ENCODE measurements at places on chromosomes 2 and 18.

GRCh38 chr2:206217166-206217565 lies 57.3 kb upstream of the ZDBF2 start:
- no peak for DNase-seq

GRCh38 chr2:202411097-202411496 lies 35.0 kb downstream of the BMPR2 start:
- DNase-seq, result no peak

DNA sequence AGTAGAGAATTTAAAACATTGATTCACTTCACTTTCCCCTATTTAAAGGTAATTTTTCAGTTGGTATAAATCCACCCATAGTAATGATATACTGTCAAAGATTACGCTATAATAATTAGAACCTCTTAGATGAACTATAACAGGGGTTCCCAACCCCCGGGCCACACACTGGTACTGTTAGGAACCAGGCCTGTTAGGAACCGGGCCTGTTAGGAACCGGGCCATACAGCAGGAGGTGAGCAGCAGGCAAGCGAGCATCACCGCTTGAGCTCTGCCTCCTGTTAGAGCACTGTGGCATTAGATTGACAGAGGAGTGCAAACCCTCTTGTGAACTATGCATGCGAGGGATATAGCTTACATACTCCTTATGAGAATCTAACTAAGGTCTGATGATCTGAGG lies 34.0 kb upstream of the CD302 start:
- no peak for DNase-seq

DNA sequence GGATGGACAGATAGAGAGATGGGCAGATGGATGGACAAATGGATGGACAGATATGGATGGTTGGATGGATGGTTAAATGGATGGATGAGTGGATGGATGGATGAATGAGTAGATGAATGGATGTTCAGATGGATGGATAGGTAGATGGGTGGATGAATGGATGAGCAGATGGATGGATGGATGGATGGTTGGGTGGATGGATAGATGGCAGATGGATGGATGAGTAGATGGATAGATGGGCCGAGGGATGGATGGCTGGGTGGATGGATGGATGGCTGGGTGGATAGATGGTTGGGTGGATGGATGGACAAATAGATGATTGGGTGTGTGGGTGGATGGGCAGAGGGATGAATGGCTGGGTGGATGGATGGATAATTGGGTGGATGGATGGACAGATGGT lies 98.9 kb upstream of the OTOS start:
- no peak for DNase-seq

GRCh38 chr2:106201661-106202060 lies 7.6 kb upstream of the UXS1 start:
- no peak for DNase-seq

DNA sequence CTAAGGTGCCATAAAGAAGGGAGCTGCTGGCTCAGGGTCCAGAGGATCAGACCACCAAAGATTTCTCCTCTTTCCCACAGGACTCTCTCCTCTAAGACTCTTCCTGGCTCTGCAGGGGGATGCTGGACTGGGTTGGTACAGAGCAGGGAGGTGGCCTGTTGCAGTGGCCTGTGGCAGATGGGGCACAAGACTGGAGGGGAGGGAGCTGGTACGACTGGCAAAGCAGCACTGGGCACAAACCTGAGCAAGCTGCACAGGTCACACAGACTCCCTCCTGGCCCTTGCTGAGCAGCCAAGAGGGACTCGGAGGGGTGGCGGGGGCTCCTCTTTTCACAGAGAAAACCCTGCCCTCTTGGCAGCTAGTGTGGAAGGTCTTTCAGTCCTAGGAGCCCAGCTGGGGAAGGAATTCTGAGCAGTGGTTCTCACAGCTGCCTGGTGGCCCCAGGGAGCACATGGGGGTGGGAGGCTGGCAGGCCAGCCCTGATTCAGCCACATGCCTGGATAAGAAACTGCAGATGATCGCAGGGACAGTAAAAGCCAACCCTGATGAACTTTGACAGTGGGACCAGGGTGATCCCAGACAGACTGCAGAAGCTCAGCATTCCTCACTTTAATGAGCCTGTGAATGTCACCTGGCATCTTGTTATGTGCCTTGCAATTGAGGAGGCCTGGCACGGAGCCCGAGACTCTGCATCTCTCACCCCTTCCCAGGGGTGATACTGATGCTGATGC lies 32.5 kb upstream of the ACAA2 start:
- no peak for DNase-seq

GRCh38 chr18:33446604-33447003 lies 6.1 kb upstream of the CCDC178 start:
- DNase-seq, result no peak

- no peak for DNase-seq
Observed at GRCh38 chr18:79803611-79804051, 5.9 kb downstream of the KCNG2 start.

- DNase-seq, result no peak
Observed at GRCh38 chr18:78021196-78021595, 771.5 kb downstream of the GALR1 start.

- no peak for DNase-seq
Observed at GRCh38 chr2:83705146-83705545, 753.9 kb downstream of the SUCLG1 start.

- DNase-seq, result no peak
Observed at GRCh38 chr18:34795070-34795732, 85.1 kb downstream of the DTNA start.

DNA sequence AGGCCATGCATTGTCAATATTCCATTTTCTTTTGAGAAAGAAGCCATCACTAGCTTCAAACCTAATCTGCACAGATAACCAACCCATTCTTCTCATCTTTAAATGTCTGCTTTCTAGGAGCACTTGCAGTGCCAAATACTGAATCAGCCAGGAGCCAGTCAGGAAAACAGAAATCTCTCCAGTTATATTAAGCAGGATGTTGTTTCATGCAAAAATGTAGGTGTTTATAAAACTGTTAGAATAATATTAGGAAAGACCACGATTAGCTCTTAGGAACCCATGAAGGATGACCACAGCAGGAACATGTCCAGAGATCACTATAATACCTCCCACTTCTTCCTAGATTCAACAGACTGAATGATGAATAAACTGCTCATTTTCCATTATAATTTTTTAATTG lies 86.0 kb downstream of the TTC32 start:
- DNase-seq, result no peak

DNA sequence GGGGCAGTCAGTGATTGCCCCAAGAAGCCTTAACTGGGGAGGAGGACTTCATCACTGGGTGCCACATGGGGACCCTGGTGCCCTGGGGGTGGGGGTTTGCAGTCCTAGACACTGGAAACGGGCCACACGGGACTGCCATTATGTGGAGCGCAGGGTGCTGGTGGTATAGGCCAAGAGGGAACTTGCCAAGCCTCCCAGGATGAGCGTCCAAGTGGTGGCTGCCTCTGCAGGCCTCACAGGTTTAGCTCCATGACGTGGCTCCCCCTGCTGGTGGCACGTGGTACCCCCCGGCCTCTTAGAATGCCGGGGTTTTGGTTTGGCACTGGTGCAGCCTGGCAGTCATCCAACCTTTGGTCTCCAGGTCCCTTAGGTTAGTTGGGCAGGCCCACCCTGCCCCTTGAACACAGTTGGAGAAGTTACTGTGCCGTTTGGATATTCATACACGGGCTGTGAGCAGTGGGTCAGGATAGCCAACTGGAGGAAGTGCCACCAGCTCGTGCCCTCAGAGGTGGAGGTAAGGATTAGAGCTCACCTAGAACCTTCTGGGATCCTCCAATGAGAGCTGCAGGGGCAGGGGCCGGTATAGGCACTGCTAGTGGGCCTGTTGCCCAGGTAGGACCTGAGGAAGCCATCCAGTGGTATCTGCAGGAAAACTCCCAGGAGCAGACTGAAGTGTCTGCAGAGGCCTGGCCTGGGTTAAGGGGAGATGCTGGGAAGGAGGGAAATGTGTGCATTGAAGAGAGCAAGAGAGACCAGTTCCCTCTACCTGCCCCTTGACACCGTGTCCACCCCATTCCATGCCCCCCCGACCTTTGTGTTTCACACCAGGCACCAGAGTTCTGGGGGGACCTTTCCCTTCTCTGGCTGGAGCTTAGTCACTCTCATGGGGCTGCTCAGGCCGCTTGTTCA lies 5.7 kb downstream of the PTMA start:
- DNase-seq, result no peak

GRCh38 chr2:174209325-174209724 lies 39.0 kb downstream of the OLA1 start:
- DNase-seq, result no peak

- DNase-seq, result no peak
Observed at GRCh38 chr2:132669908-132670495, at the start of gene LYPD1. LYPD1 (minus strand) TSS chr2:132670205; CDS start chr2:132669932, 273 bp downstream.

DNA sequence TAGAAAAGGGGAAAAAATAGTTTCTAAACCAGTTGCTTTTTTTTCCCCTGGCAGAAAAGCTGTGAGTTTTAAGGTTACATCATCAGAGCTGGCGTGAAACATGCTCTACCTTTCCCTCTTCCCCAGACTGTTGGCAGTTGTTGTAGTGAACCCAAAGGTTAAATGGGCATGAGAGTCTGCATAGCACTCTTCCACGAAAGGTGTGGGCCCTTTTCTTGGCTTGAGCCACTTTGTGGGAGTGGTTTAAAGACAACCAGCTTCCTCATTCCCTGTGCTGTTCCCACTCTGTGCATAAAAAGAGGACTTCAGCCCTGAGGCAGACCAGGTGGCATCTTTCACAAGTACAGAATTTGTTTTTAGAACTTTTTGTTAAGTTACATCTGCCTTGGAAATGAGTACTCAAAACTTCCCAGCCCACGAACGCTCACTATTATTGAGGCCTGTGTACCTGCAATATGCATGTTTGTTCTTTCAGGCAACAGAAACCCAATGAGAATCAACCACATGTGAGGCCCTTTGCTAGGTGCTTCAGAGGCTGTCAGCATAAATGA lies 243.8 kb downstream of the BABAM2 start:
- DNase-seq, result no peak

DNA sequence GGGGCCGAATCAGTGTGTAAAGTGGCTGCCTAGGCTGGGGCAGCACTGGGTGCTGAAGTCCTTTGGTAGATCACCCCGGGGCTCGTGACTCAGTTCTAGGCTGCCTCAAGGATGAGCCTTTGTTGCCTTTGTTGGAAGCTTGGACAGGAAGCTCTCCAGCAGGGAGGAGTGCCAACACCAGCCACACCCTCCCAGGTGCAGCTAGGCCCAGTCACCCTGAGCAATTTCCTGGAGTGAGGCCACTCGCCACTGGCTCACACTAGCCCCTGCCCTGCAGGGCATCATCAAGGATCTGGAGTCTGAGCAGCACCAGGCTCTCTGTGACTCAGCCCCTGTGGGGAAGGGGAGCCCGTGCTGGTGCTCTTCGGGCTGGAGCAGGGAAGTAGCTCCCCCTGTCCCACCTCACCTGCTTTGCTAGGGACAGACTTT lies 6.7 kb upstream of the SDC1 start:
- DNase-seq, result no peak

- DNase-seq, result no peak
Observed at GRCh38 chr2:200226451-200227426, 79.8 kb upstream of the SPATS2L start.

DNA sequence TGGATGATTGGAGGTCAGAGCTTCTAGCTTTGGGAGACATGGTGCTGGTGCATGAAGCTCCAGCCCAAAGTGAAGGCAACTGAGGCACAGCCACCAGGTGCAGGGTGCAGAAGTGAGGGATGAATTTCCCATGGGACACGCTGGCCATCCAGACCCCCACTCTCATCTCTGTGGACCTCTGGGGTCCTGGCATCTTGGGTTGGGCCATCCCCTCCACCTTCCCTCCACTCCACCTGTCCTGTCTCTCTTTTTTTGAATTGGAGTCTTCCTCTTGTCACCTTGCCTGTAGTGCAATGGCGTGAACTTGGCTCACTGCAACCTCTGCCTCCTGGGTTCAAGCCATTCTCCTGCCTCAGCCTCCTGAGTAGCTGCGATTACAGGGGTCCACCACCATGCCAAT lies 3.4 kb downstream of the NGEF start:
- DNase-seq, result no peak

DNA sequence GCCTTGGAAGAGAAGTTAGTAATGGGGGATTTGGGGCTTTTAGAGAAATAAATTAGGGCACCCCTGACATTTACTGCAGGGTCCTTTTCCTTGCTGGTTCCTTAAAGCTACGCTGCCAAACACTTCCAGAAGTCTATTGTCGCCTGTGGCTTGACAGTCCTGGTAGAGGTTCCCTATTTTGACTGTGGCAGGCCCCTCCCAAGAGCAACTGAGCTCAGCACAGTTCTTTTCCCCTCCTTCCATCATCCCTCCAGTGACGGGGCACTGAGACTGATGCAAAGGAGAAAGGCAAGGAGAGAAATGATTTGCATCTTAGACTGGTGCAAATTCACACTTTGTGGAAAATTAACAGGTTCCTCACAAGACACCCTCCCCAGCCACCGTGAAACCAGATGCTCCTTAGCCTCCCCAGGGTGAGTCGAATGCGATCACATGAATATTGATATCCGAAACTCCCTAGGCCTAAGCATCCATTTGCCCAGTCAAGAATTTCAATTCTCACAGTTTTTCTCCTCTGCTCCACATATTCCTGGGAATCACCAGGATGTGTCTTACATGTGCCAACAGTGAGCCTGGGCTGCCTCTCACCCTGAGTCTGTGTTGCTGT lies 45.4 kb downstream of the RABL2A start:
- no peak for DNase-seq

DNA sequence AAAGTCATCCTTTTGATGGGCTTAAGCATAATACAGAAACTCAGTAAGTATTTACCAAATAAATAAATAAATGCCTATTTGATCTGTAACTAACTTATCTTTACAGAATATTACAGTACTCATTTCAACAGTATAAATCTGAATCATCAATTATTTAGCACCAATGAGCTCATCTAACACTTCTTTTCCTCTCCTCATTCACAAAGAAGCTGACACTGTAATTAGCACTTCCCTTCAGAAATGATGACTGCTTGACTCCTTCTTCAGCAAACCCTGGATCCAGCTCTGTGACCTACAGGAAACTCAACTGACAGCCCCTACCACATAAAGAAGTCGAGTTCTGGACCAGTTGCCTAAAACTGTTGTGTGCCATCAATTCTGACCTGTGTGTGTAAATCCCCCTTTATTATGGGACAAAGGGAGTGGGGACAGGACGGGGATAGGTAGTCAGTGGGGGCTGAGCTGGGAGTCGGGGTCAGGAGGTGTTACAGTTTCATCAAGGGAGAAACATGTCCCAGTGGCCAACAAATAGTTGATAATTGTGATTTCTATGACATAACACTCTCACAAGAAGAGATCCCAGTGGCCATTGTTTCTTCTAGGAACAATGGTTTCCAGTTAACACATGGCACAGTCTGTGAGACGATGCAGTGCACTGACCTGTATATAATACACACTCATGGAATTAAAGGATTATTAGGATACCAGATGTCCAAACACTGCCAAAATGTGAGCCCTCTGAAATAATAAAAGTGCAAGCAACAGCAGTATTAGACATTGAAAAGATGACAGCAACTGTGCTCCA lies 68.7 kb downstream of the STK39 start:
- no peak for DNase-seq

DNA sequence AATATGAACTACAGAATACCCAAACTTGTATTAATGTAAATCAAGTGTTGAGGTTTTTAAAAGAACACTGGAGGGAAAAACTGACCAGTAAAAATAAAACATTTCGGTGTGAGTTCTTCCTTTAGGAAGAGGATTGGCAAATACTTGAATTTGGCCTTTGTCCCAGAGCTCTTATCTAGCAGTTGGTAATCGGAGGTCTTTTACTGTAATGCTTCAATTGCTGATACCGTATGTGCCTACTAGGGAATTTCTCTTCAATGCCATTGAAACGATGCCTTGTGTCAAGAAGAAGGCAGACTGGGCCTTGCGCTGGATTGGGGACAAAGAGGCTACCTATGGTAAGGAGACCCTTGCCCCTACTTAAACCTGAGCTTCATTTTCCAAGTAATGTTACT lies 4.1 kb downstream of the RRM2 start:
- DNase-seq, result no peak

GRCh38 chr18:12333506-12334290 lies 25.7 kb downstream of the TUBB6 start:
- no peak for DNase-seq
